Activated naive CD4-positive, alpha-beta T cell treated with anti-CD3 and anti-CD28 coated beads, Interleukin-2, amount 50 U/mL, for 16 hours (primary cell): ENCODE measurements at places on chromosomes 7 and 10.

DNA sequence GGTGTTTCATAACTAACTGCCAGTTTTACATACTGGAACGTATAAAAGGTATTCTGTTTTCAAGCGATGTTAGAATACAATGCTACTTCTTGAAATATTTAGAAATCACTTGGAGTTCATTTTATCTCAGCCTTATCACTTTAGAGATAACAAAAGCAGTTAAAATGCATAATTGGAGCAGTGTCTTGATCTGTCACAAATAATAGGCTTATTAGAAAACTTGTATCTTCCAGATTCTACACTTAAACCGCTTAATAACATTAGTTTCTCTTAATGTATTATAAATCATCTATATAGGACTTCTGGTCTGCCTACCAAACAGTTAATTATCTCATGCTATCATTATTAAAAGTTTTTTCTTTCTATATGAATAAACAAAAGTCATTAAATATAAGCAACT is 104.4 kb downstream of the TAF3 start:
- DNase-seq = no peak

DNA sequence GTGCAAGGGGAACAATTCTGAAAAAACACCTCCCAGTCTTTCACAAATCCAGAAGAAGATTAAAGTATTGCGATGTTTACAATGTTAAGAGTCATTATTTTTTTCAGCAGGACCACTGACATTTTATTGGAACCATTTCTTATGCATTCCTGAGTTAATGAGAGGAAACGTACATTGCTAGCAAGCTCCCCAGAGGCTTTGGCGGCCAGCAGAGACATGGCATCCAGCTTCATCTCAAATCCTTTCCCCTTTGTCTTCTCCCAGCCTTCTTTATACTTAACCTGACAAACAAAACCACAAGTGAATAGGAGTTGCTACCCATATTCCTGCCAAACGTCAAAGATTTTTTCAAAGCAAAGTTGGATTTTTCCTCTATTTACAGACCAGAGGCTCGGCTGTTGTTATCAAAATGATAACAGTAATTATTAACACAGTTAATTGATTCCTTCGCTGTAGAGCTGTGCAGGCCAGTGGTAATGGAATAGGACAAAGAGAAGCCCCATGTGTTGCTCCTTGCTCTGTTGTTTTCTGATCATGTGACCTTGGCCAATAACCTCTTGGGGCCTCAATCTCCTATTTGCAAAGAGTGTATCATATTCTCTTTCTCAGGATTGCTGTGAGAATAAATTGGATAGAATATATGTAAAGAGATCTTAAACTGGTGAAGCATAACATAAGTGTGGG is 32.0 kb downstream of the NRAP start:
- DNase-seq = no peak

- no peak for DNase-seq
These were observed 134.7 kb upstream of the TCERG1L start for GRCh38 chr10:131446171-131446570.

DNA sequence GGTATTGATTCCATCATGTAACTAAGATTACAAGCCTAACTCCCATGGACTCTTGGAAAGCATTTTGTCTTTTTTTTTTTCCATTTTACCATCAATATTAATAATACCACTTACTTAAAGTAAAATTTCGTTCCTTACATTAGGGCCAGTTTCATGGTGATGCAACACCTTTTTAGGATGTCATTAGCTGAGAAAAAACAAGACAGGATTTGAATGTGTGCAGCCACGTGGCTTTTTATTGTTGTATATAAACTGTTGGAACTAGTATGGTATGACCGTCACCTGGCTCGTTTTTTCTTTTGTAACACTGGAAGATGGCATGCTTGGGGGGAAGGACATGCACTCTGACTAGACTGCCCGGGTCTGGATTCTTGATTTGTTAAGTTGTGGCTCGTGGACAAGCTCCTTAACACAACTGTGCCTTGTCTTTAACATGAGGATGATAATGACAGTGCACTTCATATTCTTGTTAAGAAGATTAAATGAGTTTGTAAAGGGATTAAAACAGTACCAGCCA is 42.1 kb downstream of the ARHGAP21 start:
- DNase-seq = no peak

- peak; percentile 58 for DNase-seq
These were observed 822 bp downstream of the ZNF800 start for GRCh38 chr7:127391591-127392181.

DNA sequence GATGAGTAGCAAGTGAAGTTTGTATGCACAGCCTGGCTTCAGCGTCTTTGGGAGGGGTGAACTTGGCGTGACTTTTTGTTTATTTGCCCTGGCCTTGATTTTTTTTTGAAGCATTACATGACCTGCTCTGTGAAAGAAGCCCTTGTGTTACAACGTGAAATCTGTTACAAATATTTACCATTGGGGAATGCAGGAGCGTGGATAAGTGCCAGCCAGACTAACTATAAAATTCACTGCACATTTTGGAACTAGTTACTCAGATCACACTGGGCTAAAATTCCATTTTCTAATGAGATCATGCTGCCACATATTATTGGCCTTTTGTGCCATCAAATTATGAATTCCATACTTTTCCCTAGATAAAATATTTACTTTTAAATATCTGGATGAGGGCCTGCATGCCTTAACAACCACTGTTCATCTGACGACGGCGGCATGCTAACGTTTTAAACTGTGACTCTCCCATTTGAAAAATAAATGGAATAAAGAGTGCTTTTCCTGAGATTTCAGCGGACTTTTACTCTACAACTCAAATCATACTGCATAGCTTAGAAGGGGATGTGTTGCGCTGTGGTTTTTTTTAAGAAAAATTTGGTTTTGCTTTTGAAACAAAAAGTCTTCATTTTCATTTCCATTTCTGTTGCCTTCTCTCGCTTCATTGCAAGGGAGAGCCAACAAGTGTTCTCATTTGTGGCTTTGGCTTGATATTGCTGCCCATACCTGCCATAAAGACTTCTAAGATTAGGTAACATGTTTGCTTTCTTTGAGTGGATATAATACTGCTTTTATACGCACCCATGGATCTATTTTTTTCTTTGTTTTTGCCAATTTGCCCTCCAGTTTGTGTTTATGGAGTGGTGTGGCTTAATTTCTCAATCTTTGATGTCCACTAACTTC is 352.2 kb downstream of the TFEC start:
- no peak for DNase-seq

DNA sequence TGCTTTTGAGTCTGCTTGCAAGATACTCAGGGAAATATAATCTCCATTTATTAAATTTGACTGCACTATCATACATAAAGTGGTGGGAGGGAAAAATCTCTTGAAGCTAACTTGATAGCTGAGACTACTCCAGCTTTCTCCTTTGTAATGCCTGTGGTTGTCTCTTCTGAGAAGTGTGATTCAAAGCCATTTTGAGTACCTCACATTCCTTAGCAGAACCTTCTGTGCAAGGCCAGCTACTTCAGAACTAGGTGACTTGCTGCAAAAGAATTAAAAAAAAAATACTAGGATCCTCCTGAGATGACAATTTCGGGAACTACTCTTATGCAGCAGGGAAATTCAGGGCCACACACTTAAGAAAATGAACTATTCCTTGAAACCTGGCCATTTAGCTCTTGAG is 294.8 kb downstream of the MDFIC start:
- no peak for DNase-seq

GRCh38 chr10:6721480-6721879 is 141.4 kb upstream of the PRKCQ start:
- DNase-seq = no peak

DNA sequence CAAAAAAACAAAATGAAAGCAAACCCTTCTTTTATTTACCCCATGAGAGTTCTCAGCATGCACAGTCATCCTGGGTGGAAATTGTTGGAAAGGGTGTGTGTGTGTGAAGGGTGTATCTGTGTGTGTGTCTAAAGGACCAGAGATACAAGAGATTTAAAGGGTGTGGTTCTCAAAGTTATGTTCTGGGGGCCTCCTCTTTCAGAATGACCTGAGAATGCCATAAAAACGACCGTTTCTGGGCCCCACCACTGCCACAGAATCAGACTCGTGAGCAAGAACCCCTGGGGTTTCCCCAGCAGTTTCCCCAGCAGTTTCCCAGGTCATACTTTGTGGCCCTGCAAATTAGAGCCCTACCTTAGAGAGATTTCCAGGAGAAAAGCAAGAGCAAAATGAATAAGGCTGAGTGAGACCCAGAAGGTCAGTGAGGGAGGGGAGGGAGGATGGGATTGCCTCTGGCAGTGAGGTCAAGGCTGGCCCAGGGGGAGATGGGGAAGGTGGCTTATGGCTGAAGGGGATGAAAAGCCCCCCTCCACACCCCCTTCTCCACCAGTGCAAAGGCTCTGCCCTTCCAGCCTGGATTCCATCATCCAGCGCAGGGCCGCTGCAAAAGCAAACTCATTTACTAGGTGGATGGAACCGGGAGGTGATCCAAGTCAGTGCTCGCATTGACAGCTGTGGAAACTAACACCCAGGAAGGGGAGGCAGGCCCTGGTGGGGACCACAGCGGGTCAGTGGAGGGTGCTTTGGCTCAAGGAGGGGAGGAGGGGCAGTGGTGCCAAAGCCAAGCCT is 10.2 kb downstream of the PYROXD2 start:
- no peak for DNase-seq

DNA sequence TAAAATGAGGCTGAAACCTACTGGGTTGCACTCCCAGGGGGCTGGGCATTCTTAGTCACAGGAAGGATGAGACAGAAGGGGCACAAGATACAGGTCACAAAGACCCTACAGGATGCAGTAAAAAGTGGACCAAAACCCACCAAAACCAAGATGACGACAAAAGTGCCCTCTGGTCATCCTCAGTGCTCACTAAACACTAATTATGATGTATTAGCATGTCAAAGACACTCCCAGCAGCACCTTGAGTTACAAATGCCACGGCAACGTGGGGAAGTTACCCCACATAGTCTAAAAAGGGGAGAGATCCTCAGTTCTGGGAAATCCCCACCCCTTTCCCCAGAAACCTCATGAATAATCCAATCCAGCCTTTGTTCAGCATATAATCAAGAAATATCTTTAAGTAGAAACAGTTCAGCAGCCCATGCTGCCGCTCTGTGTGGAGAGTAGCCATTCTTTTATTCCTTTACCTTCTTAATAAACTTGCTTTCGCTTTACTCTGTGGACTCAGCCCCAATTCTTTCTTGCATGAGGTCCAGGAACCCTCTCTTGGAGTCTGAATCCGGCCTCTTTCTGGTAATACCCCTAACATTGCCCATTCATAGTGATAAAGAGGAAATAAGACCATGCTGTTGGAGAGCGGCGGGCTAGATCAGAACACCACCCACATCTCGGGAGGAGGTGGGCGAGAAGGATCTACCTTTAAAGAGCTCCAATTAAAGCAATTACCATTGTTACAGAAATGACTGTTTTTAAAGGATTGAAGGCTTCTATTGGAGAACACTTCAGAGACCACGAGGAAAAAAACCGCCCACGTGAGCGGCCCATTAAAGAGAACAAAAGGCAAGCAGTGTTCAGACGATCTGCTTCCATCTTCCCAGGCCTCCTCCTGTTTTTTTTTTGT is 170.9 kb downstream of the USP6NL start:
- no peak for DNase-seq

DNA sequence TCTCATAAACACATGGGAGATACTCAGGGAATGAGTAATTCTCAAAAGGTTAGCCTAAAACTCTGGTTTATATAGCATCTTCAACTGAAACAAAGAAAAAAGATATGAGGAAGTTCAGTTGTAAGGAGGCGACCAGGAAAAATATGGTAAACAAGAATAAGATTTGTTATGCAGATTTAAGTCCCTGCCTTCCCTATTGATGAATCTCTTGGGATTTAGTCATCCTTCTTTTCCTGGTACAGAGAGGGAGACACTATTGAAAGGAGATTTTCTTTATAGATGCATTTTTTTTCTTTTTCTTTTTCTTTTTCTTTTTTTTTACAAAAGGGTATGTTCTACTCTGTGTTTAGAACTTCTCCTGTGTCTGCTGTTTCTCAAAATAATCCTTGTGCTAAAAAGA is 557.5 kb downstream of the DNAJB9 start:
- no peak for DNase-seq

- DNase-seq = no peak
These were observed 55.2 kb downstream of the EGFR start for GRCh38 chr7:55073976-55074528.

- no peak for DNase-seq
These were observed 41.8 kb upstream of the TMEM213 start for GRCh38 chr7:138755842-138756590.

DNA sequence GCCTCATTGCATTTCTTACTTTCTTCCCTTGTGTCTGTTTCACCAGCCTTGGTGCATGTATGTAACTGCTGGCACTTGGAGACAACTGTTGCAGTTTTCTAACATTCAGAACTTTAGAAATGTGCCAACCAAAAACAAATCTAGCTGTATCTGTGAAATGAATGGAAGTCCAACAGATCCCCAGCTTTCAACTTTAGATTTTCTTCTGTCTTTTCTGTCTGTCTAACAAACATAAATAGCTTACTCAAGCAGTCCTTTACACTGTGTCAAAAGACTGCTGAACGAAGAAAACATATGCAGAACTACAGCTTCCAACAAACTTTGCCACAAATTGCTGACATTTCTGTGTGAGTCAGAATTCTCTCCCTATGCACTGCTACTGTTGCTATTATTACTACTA is 30.9 kb downstream of the SORCS1 start:
- no peak for DNase-seq
